Gastroesophageal sphincter (tissue), 4 donors: ENCODE measurements at places on chromosomes 4 and X. TPM values are rescaled to one million over a fixed set of nuclear protein-coding genes. Genes with fewer than 3 reads are reported as not detected.

- ATAC-seq = peak; percentile 42
Measured at GRCh38 chr4:26787461-26788340, 72.9 kb upstream of the STIM2 start.

DNA sequence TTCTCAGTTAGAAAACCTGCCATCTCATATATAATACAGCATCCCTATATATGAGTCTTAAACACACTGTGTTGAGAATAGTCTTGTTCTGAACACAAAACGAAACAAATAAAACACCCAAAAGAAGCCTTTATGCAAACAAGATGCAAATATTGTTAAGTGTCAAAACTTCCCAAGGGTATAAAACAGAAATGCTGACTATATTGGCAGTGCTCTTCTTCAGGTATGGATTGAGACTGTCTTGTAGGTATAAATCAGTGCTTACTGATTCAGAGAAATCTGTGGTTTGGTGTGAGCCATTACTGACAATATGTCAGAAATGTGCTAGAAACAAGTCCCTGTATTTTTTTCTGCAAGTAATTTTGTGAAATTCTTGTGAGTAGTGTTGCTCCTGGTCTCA lies 82.8 kb upstream of the CTSO start:
- ATAC-seq = no peak

- ATAC-seq = no peak
Measured at GRCh38 chr4:56973336-56973735, 4.1 kb downstream of the NOA1 start.

BEND2 gene
- total RNA-seq = not detected

TRPC3 gene
- 5.9 TPM for total RNA-seq

PPP2R2C gene
- 1.1 TPM for total RNA-seq

WNK3 gene
- 3.5 TPM for total RNA-seq

DNA sequence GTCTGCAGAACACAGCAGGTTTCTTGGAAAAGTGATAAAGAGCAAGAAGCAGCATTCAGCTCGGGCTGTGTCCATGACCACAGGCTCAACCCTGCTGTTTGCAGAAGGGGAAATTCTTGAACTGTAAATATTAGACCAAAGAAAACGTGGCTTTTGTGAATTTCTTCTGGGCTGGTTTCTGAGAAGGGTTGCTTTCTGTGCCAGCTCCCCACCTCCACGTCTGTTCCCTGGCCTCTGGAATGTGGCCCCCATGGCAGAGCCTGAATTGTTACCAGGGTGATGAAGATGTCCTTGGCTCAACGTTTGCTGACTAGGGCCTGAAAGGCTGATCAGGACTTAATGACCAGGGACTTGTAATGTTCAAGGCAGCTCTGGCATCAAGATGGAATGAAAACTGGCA lies 116.0 kb downstream of the CPEB2 start:
- no peak for ATAC-seq

GRCh38 chr4:31045151-31045550 lies 325.0 kb downstream of the PCDH7 start:
- no peak for ATAC-seq

INPP4B gene
- 44.7 TPM for total RNA-seq

GRCh38 chr4:137768196-137768595 lies 235.9 kb upstream of the PCDH18 start:
- ATAC-seq = no peak
